Right hindlimb (tissue), 1 donor: ENCODE measurements at places on chromosomes 4 and X.
A peak's percentile ranks its signal among the peaks of the same experiment; 100 is the strongest.

- DNase-seq, result peak; percentile 70
Observed at GRCh38 chr4:6749340-6750171, 33.0 kb upstream of the KIAA0232 start.

DNA sequence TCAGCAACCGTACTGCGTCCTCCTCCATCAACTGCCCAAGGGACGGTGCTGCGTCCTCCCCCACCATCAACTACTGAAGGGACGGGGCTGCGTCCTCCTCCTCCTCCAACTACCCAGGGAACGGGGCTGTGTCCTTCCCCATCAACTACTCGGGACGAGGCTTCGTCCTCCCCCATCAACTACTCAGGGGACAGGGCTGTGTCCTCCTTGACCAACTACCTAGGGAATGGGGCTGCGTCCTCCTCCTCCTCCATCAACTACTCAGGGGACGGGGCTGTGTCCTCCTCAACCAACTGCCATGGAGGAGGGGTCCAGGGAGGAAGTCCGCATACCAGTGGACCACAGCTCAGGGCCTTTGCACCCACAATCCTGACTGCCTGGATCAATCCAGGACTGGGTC is 24.4 kb downstream of the PPP2R3B start:
- DNase-seq, result no peak

DNA sequence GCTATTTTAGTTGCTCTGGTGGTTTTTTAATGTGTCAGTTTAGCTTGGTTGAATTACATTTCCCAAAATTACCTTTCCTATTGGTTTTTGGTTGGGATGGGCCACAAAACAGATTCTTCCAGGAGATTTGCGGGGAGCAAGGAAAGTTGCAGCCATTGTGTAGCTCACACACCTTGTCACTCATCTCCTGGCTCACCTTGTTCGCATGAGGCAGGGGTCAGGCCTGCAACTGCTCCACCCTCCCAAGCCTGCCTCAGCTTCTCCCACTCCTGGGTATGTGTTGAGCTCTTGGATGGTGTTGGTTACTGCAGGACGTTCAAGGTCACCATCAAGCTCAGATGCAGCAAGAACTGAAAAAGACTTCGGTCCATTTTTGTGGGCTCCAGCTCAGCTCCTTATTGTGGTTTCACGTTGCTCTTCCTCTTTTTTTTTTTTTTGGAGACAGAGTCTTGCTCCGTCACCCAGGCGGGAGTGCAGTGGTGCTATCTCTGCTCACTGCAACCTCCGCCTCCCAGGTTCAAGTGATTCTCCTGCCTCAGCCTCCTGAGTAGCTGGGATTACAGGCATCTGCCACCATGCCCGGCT is 95.6 kb upstream of the METTL14 start:
- no peak for DNase-seq

- peak; percentile 10 for DNase-seq
Observed at GRCh38 chr4:7399440-7400234, 35.1 kb downstream of the PSAPL1 start.

GRCh38 chr4:169070071-169070894 is 60.2 kb upstream of the CBR4 start:
- peak; percentile 62 for DNase-seq

GRCh38 chr4:38310446-38311043 is 350.3 kb downstream of the PTTG2 start:
- DNase-seq, result no peak

DNA sequence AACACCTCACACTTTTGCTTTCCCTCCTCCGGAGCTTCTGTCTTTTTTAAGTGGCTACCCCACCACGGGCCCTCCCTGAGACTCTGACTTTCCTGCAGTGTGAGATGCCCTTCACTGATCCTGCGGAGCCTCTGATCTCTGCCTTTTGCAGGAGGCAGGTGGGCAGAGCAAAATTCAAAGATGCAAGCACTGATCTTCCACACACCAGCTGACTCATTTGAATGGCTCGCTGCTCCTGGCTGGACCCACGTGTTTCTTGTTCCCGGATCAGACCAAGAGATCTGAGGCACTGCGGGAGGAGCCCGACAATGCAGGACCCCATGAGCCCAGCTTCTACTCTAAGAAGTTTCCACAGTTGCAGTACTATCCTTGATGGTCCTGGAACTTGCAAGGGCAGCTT is 1607.9 kb upstream of the TENM3 start:
- no peak for DNase-seq

GRCh38 chr4:67659065-67659464 is 41.9 kb downstream of the UBA6 start:
- DNase-seq, result no peak

- DNase-seq, result peak; percentile 47
Observed at GRCh38 chrX:111869639-111870034, 6.3 kb upstream of the TRPC5OS start.

DNA sequence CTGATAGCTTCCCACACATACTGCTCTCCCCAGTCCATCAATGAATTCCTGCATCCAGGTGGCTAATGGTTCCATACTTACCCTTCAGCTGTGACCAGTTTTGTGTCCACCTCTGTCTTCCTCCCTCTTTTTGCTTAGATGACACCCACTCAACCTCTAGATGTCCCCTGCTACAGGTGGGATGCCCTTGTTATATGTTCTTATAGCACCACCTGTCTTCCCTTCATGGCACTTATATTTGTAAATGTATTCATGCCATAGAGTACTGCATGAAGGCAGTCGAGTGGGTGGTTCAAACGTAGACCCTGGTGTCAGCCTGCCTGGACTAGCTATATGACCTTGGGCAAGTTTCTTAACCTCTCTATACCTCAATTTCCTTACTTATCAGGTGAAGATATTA is 6.5 kb upstream of the USP46 start:
- no peak for DNase-seq

GRCh38 chr4:188578657-188579056 is 439.4 kb downstream of the TRIML1 start:
- no peak for DNase-seq
